Stimulated activated CD8-positive, alpha-beta memory T cell treated with anti-CD3 and anti-CD28 coated beads, Interleukin-4, amount 100 ng/mL, for 48 hours (primary cell): ENCODE measurements at places on chromosomes 6 and 20.

DNA sequence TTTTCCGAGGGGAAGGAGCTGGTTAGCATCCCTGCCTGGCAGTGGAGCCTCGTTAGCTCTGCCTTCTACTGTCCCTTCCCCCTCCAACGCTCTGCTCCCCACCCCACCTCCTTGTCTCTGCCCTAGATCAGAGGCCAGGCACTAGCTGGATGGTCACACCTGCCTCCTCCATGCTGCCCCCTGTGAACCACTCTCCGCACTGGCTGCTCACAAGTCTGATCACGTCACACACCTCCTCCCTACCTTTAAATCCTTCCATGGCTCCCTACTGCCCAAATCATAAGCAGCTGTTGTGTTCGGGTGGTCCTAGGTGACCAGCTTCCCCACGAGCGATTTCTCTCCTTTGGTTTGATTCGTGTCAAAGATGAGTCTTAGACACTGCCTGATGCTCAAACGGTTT lies 71.3 kb downstream of the CHMP4B start:
- no peak for DNase-seq

- DNase-seq, result no peak
Measured at GRCh38 chr6:150289454-150290071, 79.2 kb upstream of the IYD start.

DNA sequence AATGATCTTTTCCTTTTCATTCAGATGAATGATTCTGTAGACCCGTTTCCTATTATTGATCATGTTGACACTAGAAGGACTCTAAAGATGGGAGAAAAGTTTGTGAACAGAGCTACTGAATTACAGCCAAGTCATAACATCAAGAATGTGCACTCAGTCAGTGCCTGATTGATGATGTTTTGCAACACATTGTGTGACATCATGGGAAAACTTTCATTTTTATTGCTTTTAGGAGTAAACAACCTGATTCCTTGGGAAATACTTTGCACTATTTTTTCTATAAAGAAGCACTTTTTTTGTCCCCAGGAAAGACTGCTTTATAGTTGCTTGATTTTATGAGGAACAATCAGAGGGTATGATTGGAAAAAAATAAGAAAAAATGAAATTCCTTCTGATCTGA lies 383.8 kb upstream of the JAG1 start:
- no peak for DNase-seq

DNA sequence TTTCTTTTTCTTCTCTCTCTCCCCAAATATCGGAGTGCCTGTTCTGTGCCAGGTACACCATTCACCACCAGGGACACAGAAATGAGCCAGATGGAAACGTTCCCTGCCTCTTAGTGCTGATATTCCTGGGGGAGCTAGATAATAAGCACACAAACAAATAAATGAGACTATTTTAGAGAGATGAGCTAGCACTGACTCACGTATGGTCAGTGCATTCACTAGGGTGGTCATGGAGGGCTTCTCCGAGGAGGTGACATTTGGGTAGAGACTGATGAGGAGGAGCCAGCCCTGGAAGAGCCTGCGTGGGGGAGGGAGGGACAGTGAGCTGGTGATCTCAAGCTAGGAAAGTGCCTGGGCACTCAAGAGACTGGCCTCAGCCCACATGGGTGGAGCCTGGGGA lies 252.3 kb upstream of the KCNG1 start:
- DNase-seq, result no peak

DNA sequence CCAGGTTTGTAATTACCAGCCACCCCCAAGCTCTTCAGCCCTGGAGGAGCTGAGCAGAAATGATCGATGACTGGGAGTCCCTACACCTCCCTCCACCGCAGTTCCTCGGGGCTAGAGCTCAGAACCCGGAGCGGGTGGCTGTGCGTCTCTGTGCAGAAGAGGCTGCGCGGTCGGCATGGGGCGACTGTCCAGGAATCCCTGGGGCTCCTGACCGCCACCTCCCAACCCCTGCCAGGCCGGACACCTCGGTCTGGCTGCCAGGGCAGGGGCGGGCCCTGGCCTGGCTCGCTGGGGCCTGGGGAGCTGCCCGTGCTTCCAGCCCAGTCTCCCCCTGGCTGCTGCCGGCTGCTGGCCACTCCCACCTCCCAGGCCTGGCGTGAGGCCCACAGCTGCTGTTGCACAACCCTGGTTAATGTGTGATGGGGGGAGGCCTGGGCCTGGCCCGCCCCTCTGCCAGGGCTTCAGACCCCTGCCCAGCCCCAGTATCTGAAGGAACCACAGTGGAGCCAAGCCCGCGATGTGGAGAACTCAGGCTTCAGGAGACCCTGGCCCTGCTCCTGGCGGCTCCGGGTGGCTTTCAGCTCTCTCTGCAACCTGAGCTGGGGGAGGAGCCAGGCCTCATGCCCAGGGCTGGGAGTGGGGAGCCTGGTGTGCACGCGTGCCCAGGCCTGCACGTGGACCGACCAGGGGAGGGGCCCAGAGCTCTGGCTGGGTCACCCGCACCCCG lies 1.2 kb downstream of the SLC2A4RG start:
- DNase-seq, result peak; percentile 47

GRCh38 chr20:63033794-63034709 lies 27.3 kb upstream of the BHLHE23 start:
- DNase-seq, result no peak

GRCh38 chr6:129695373-129696027 lies 14.5 kb downstream of the ARHGAP18 start:
- DNase-seq, result no peak
